ENCODE measurements at places on chromosomes 3 and 15.

DNA sequence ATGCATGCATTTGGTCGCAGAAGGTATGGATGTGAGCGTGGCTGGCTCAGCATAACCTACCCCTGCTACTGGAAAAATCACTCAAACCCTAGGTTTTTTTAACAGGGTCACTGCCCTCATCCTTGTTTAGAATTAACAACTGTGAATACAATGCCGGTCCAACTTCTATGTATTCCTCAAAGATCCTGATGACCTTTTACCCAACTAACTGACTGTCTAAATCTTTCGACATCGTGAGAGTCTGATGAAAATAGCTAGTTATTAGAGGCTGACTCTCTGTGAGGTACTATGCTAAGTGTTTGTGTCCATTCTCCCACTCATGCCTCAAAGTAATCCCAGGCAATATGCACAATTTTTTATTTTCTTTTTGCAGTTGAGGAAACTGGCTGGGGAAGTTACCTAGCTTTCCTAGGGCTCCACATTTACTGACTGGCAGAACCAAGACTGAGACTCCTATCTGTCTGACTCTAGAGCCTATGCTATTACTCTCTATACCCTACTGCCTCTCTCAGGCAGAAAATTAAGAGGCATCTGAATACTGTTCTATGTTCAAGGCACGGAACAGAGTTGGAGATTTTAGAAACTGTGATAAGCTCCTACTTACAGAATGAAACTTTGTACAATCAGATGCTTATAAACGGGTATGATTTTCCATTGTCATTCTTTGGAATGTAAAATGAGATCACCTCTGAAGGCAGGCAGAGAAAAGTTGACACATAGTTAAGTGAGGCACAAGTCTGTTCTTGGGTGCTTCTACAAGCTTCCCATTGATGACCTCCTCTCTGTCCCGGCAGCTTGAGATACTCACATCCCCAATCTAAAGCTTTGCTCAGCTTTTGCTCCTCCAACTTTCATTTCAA lies 56.4 kb downstream of the FILIP1L start:
- no peak for DNase-seq

GRCh38 chr3:138774529-138775253 lies 60.0 kb downstream of the PIK3CB start:
- DNase-seq, result peak; percentile 100

GRCh38 chr3:128215290-128215689 lies 62.0 kb downstream of the EEFSEC start:
- no peak for DNase-seq

DNA sequence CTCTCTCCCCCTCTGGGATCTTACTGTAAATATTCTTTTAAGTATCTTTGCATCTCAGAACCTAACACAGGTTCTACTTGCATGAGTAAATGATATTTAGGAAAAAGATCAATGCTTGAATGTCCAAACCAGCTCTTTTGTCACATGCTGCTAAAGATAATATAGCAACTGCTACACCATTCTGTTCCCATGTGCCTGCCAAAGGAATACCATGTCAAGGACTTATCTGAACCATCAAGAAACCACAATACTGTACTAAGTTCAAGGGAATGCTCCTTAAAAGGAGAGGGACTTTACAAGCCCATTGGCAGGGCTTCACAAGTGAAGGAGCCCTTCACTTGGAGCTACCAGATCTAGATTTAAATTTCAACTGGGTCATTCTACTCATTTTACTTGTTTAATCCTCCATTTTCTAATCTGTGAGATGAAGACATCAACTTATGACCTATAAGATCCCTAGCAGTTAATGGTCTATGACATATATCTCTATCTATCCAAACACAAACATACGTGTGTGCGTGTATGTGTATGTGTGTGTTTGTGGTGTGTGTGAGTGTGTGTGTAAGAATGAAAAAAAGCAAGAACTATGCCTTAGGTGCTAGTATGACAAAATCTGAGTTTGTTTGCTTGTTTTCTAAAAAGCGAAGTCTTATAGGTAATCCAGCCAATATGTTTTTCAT lies 13.0 kb upstream of the SEC62 start:
- DNase-seq, result no peak

GRCh38 chr3:112602217-112602838 lies 38.6 kb downstream of the CCDC80 start:
- no peak for DNase-seq

- no peak for DNase-seq
Observed at GRCh38 chr15:100941536-100941935, 22.4 kb downstream of the LRRK1 start.

GRCh38 chr3:55246033-55246432 lies 241.1 kb downstream of the WNT5A start:
- no peak for DNase-seq

GRCh38 chr3:18438586-18438985 lies 13.4 kb upstream of the SATB1 start:
- no peak for DNase-seq

DNA sequence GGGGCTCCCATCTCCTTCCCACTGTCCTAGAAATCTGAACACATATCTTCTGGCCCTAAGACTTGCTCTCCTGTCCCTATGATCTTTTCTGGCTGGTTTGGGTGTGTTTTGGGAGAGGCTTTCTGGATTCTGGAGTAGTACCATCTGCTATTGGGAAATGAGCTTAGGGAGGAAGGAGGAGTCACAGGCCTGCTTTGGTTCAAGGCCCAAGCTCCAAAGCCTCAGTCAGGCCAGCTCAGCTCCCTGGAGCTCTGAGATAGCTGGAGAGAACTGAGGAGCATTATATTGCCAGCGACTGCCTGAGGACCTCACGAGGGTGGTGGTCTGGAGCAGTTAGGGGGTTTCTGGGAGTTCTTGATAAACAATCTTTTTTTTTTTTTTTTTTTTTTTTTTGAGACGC lies 18.7 kb downstream of the RASGRF1 start:
- DNase-seq, result peak; percentile 49

DNA sequence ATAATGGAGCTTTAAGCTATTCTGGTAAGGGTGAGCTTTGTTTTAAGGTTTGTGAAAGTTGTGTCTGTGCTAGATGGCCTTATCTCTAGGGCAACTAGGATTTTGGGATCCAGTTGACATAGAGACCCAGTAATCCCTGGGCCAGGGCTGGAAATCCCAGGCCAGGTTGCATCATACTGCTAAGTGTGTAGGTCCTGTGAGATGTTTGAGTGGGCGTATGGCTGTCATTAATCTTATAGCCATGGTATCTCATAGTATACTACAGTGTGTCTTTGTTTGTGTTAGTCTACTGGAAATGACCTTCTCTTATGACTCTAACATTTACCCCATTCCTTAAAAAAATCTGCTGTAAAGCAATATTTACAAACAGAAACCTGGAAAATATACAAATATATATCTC lies 151.4 kb downstream of the CACNA2D3 start:
- no peak for DNase-seq

DNA sequence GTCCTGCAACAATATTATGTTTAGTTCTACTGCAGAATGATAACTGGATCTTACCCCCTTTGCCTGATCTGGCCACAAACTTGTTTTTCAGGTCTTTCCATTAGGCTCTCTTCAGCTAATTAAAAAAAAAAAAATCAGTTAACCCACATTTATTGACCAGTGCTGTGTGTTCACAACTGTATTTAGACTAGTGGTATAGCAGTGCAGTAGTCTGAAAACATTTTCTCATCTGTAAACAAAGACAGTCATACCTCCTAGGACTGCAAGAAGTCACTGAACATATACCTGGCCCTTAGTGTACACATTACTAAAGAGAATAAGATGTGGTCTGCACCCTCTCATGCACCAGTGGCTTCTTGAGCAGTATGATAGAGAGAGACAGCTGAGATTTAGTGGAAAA lies 22.5 kb downstream of the LPP start:
- DNase-seq, result no peak

- no peak for DNase-seq
Observed at GRCh38 chr15:71078506-71079207, 36.6 kb upstream of the THSD4 start.

DNA sequence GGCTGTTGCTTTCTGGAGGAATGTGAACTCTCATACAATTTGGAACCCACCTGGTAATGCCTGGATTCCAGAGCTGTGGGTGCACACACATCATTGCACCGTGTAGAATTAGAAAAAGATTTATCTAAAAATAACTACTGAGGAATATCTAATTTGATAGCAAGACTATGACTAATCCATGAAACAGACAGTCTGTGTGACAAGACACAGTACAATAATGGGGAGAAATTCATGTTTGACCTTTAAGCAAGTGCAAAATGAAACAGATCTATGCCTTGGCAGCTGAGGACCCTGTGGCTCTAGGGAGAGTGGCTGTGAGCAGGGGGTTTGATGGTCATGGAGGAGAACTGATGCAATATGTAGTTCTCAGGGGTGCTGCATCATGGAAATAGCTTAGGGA lies 7.9 kb upstream of the DOCK3 start:
- no peak for DNase-seq

GRCh38 chr15:78628227-78628626 lies 7.4 kb upstream of the CHRNA3 start:
- DNase-seq, result no peak

DNA sequence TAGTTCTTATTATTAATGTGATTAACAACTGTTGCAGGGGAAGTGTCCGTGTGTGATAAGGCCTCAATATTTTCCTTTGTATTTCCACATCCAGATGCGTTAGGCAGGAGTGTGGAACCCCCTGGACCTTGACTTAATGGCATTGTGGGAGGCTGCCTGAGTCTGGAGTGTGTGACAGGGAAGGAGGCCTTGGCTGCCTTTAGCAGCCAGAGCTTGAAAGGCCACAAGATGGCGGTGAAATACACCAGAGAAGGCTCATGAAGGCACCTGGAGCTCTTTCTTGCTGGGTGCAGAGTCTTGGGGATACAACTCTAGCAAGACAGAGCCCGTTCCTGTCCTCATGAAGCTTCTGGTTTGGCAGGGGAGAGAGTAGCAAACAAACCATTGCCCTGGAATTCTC lies 36.9 kb downstream of the POLR2M start:
- no peak for DNase-seq

GRCh38 chr3:161393803-161394202 lies 22.5 kb upstream of the SPTSSB start:
- no peak for DNase-seq

GRCh38 chr15:59689626-59690236 lies 611 bp upstream of the BNIP2 start:
- DNase-seq, result peak; percentile 66

GRCh38 chr3:140699516-140700231 lies 21.8 kb downstream of the TRIM42 start:
- no peak for DNase-seq

DNA sequence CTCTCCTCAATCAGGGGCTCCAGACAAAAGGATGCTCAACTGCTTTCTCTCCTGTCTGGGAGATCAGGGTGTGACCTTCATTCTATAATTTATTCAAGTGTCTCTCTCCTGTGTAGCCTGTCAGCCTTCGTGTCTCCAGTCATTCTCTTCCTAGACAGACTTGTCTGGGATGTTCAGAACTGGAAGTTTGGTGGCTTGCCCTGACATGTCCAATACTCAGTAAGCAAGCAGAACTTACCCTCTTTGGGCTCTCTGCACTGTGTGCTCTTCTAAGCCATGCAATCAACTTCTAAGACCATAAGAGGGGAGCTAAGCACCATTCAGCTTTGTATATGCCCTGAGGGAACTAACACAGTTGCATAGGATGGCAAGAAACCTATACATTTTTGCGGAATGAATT lies 14.1 kb downstream of the ACKR2 start:
- no peak for DNase-seq

- no peak for DNase-seq
Observed at GRCh38 chr3:150889106-150889505, 16.1 kb downstream of the MINDY4B start.

DNA sequence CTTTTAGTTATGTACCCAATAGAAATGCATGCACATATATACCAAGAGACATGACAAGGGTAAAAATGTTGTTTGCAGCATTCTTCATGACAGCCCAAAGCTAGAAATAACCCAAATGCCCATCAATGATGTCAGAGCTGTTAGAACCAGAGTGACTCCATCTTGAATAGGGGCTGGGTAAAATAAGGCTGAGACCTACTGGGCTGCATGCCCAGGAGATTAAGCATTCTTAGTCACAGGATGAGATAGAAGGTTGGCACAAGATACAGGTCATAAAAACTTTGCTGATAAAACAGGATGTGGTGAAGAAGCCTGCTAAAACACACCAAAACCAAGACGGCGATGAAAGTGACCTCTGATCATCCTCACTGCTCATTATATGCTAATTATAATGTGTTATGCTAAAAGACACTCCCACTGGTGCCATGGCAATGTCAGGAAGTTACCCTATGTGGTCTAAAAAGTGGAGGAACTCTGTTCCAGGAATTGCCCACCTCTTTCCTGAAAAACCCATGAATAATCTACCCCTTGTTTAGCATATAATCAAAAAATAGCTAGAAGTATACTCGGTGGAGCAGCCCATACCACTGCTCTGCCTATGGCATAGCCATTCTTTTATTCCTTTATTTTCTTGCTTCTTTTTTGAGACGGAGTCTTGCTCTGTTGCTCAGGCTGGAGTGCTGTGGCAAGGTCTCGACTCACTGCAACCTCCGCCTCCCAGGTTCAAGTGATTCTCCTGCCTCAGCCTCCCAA lies 32.9 kb downstream of the ZBTB11 start:
- DNase-seq, result peak; percentile 63

DNA sequence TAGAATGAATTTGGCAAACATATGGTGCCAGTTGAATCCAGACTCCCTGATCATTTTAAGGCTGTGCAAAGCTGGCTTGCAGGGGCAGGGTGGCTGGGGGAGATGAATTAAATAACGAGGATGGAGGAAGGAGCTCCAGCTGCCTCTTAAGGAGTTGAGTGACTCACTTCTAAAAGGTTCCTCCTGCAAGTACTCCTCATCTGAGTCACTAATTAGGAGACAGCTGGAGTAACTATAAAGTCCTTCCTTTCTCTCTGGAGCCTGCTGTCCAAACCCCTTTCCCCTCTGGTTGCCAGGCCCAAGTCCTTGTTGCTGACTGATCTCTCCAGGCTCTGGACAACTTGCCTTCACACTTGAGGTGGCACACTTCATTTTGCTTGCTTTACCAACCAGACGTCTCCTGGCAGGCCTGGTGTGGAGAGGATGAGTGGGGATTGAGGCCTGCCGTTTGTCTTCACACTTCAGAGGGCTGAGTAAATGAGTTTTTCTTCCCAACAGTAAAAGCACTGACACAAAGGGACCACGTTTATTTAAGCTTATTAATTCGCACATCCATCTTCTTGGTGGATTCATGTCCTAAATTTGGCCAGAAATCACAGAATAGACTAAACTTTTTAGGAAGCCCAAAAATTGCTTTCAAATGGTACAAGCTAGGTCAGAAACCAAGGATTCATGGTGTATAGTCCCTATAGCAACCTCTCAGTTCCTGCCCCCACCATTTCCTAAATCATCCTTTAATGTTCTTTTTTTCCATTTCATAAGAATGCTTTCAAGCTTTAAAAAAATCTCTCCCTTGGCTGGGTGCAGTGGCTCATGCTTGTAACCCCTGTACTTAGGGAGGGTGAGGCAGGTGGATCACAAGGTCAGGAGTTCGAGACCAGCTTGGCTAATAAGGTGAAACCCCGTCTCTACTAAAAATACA lies 90.5 kb upstream of the MYRIP start:
- DNase-seq, result peak; percentile 73

DNA sequence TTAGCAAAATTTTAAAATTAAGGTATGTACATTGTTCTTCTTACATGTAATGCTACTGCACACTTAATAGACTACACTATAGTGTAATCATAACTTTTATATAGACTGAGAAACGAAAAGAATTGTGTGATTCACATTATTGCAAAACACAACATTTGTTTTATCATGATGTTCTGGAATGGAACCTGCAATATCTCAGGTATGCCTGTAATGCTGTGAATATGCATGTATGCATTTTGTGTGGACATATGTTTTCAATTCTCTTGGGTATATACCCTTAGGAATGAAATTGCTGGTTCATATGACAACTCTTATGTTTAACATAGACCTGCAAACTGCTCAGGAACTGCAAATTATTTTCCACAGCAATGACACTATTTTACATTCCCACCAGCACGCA lies 38.6 kb upstream of the TJP1 start:
- peak; percentile 23 for DNase-seq

Measured in AG10803 (cell line).